Foreskin keratinocyte (primary cell): ENCODE measurements at places on chromosomes 3 and 15. TPM values are rescaled to one million over a fixed set of nuclear protein-coding genes. Genes with fewer than 3 reads are reported as not detected.

FBXW12 gene
- not detected in 2 replicates for total RNA-seq

GP9 gene
- not detected in 2 replicates for total RNA-seq

RTP1 gene
- not detected in 2 replicates for total RNA-seq

- no peak for DNase-seq
Measured at GRCh38 chr15:92807971-92808571, 92.1 kb upstream of the CHD2 start.

- DNase-seq: no peak
Measured at GRCh38 chr15:64456634-64457108, 3.7 kb upstream of the ZNF609 start.

GRCh38 chr15:41798607-41799487 lies 24.6 kb downstream of the MAPKBP1 start:
- no peak for DNase-seq
